ENCODE measurements at places on chromosomes 16 and 17.

GRCh38 chr16:70460737-70461261, 6.4 kb downstream of the FCSK start:
- DNase-seq, result peak; percentile 43

DNA sequence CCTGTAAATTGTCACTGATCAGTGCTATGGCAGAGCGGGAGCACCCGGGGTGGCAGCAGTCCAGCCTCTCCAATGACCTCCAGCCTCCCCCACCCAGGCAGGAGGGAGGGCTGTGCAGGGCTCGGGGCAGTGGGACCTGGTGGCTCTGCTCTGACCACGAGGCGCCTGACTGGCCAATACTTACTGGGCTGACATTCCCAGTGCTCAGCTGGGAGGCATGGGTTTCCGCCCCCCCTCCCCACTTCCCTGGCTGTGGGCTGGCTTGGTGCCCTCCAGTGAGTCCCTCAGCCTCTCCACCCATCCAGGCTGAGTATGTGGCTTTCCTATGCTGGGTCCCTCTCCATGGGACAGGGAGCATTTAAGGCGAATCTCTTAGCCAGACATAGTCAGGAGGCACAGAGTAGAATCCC, 2.7 kb downstream of the SOCS3 start:
- no peak for DNase-seq

- DNase-seq, result no peak
Measured at GRCh38 chr17:12395733-12396354, 269.8 kb upstream of the MYOCD start.

DNA sequence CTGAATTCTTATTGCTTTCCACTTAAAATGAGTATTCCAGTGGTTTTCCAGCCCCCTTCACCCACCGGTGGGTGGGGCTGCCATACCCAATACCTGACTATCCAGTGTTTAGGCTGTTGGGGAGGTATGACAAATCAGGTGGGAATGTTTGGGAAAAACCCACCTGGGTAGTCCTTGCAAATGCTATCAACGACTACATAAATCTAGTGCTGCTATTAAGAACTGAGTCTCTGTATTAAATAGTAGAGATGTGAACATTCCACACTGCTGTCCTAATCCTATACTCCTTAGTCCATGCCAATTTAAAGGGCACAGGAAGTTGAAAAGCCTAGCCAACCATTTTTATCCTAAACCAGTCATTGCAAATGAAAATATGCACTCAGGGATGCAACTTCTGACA, 126.6 kb downstream of the AXIN2 start:
- no peak for DNase-seq

DNA sequence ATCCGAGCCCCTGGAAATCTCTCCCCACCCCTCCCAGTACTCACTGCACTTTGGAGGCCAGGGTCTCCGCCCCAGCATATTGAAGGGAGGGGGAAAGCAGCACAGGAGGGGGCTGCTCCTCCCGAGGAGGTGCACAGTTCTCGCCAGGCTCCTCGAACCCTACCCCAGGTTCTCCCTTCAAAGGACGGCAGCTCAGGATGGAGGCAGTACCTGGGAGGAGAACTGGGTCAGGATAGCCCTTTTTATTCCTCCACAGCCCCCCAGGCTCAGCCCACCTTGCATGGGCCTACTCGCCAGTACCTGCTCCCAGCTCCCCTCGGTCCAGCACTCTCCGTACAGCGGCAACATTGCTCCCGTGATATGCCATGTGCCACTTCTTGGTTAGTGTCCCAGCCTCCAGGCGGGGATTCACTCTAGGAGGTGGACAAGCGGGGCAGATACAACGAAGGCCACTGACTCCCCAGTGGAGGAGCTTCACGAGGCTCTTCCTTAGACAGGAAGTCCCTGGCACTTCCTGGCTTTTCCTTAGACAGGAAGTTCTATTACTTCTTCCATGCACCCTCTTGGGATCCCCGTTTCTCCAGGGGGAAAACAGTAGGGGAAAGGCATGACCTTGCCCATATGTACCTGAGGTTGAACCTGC, 2.1 kb upstream of the GPS2 start:
- DNase-seq, result no peak
